ENCODE measurements at places on chromosomes 6 and 20.
A peak's percentile ranks its signal among the peaks of the same experiment; 100 is the strongest.

DNA sequence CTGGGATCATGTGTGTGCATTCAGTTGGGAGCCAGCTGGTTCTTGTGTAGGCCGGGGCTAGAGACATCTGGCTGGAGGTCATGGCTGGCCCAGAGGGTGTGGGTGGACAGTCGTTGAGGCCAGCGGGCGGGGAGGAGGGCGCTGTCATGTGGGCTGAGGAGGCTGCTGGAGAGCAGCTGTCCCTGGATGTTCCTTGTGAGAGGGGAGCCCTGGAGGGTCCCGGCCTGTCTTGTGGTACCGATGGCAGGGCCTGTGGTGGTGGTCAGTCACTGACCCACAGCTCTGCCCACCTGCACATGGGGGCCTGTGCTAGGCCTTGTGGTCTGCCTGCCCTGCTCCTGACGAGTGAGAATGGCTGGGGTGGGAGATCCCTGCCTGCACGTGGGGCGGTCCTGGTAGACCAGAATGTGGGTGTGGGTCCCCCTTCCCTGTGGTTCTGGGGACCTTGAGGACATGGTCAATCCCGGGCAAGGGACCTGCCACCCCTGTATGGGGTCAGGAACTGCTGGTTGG lies 1.9 kb upstream of the C20orf204 start:
- no peak for DNase-seq
- H3K27me3 ChIP-seq: no peaks in the 10 kb centered on the region
- no peak overlapping the region for H3K4me3 ChIP-seq
- no peak overlapping the region for H3K27ac ChIP-seq
- no peaks in the 10 kb centered on the region for H3K4me1 ChIP-seq
- H3K36me3 ChIP-seq: no peaks in the 10 kb centered on the region

GRCh38 chr6:73309535-73309784 lies 44.6 kb downstream of the DPPA5 start:
- peaks cover 6% of the 10 kb centered on the region for H3K27me3 ChIP-seq
- peak overlapping the region; percentile 65 for H3K4me3 ChIP-seq
- DNase-seq: no peak
- no peaks in the 10 kb centered on the region for H3K4me1 ChIP-seq
- no peak overlapping the region for H3K27ac ChIP-seq

GRCh38 chr6:159043251-159043650 lies 1.5 kb downstream of the TAGAP start:
- no peaks in the 10 kb centered on the region for H3K36me3 ChIP-seq
- no peak for DNase-seq
- H3K4me1 ChIP-seq: no peaks in the 10 kb centered on the region

DNA sequence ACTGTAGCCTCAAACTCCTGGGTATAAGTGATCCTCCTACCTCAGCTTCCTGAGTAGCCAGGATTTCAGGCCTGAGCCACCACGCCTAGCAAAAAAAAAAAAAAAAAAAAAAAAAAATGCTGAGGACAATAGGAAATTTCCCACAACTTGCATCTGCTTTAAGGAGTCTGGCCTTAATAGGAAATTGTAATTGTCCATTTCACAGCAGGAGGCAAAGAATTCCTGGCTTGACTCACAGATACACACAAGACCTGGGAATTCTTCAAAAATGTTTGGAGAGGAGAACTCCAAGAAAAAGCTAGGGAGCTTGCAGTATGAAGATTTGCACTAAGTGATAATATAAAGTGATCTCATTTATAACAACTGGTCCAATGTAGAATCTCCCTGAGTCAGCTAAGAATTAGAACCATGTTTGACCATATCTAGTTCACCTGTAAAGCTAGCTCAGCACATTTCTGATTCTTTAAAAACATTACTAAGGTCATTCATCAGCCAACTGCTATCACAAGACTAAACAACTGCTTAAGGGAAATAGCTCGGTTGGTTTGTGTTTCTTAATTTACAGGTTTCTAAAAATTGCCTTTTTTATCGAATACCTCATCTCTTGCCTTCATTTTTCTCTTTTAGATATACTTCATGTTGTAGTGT lies 80.2 kb upstream of the SLC2A12 start:
- no peaks in the 10 kb centered on the region for H3K27me3 ChIP-seq
- H3K4me1 ChIP-seq: no peaks in the 10 kb centered on the region
- no peak overlapping the region for H3K27ac ChIP-seq
- DNase-seq: no peak
- H3K4me3 ChIP-seq: no peak overlapping the region

DNA sequence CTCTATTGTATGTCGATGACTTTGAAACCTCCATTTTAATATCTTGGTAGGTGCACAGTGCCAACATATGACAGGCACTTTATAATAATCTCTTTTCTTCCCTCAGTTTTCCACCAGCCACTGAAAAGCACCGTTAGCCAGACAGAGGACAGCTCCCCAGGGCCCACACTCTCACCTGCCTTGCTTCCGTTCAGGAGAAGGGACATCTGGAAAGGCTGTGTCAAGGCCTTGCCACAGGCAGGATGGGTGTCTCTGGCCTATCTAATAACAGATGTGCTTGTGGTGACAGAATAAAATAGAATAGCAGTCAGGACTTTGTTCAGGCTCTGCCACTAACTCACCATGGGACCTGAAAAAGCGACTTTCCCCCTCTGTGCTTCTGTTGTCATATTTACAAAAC lies 75.5 kb upstream of the CCDC167 start:
- no peak overlapping the region for H3K27ac ChIP-seq
- H3K4me3 ChIP-seq: no peak overlapping the region
- H3K27me3 ChIP-seq: no peaks in the 10 kb centered on the region
- DNase-seq: no peak
- H3K4me1 ChIP-seq: no peaks in the 10 kb centered on the region

Data from breast epithelium (tissue), 4 donors.